ENCODE measurements at places on chromosomes 16 and 17.

- no peak for DNase-seq
- no peaks in the 10 kb centered on the region for H3K4me1 ChIP-seq
- H3K4me3 ChIP-seq: no peak overlapping the region
- H3K27ac ChIP-seq: no peak overlapping the region
- H3K27me3 ChIP-seq: no peaks in the 10 kb centered on the region
- no peaks in the 10 kb centered on the region for H3K36me3 ChIP-seq
Measured at GRCh38 chr16:49910541-49911071, 54.7 kb upstream of the ZNF423 start.

GRCh38 chr17:40086150-40087044 lies 14.0 kb downstream of the NR1D1 start:
- H3K4me3 ChIP-seq: no peak overlapping the region
- peaks cover 53% of the 10 kb centered on the region for H3K36me3 ChIP-seq
- H3K27me3 ChIP-seq: no peaks in the 10 kb centered on the region
- no peak for DNase-seq
- H3K4me1 ChIP-seq: no peaks in the 10 kb centered on the region

GRCh38 chr16:85168732-85169256 lies 56.5 kb upstream of the CIBAR2 start:
- no peaks in the 10 kb centered on the region for H3K36me3 ChIP-seq
- DNase-seq: no peak
- peaks cover 2% of the 10 kb centered on the region for H3K4me1 ChIP-seq
- H3K27ac ChIP-seq: no peak overlapping the region
- H3K4me3 ChIP-seq: no peak overlapping the region
- H3K27me3 ChIP-seq: peaks cover 82% of the 10 kb centered on the region

DNA sequence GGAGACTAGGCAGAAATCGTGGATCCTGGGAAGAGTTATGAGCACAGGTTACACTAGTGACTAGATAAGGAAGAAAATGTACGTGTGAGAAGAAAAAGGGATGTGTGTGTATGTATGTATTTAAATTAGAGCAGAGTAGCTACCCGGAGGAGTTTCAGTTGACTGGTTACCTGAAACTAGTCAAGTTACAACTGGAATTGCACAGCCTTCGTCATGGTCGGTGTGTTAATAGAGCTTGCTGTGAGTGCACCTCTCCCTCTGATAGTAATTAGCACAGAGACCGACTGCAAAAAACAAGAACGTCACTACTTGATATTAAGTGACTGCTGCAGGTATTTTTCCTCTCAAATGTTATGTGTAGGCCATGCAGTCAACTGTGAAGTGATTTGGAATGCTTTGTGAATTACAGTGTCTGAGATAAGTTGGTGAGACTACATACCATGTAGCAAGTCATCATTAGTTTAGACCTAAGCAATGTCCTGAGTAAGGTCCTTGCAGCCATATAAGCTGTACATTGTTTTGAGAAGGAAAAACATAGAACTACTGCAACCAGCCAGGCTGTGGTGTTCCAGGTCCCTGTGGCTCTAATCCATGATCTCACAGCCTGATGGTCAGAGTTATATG lies 95.7 kb downstream of the WNT3 start:
- no peak for DNase-seq
- no peaks in the 10 kb centered on the region for H3K27me3 ChIP-seq
- H3K4me1 ChIP-seq: no peaks in the 10 kb centered on the region
- peaks cover 13% of the 10 kb centered on the region for H3K36me3 ChIP-seq
- H3K27ac ChIP-seq: no peak overlapping the region

DNA sequence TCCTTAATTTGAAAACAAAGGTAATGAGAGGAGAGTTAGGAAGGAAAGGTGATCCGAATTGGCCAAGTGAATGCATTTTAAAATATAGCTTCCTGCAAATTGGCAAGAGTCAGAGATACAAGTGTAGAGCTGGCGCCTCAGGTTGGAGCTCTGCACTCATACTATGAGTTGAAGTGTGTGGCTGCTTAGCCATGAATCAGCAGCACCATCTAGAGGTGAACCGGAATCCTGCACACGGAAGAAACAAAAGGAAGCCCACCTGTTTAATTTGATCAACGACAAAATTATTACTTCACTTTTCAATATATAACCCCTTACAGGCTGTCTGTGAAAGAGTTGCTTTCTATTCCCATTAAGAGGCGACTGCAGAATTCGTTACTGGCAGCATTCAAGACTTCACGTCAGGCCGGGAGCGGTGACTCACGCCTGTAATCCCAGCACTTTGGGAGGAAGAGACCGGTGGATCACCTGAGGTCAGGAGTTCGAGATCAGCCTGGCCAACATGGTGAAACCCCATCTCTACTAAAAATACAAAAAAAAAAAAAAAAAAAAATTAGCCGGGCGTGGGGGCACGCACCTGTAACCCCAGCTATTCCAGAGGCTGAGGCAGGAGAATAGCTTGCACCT lies 1253.7 kb upstream of the CDH8 start:
- H3K4me1 ChIP-seq: no peaks in the 10 kb centered on the region
- no peak overlapping the region for H3K4me3 ChIP-seq
- H3K27me3 ChIP-seq: no peaks in the 10 kb centered on the region
- H3K27ac ChIP-seq: no peak overlapping the region

GRCh38 chr17:81482673-81483072 lies 29.9 kb downstream of the ACTG1 start:
- no peak for DNase-seq
- H3K27me3 ChIP-seq: peaks cover 42% of the 10 kb centered on the region
- H3K4me3 ChIP-seq: no peak overlapping the region
- H3K36me3 ChIP-seq: no peaks in the 10 kb centered on the region
- peak overlapping the region; percentile 71 for H3K27ac ChIP-seq
- H3K4me1 ChIP-seq: peaks cover 37% of the 10 kb centered on the region

DNA sequence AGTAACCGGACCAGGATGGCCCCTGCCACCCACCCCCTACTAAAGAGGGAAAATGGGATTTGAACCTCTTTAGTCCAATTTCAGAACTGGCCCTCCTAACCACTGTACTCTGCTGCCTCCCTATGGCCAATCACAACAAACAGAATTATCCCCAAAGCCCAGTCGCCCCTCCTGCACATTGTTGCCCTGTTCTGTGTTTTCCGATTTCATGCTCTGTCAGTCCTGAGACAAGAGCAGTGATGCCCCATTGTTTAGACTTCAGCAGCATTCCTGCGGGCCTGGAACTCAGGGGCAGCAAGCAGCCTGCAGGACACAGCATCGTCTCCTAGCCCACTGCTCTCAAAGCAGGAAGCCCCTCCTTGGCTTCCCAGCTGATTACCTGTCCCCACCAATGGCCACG lies 20.5 kb upstream of the KLHL11 start:
- H3K4me3 ChIP-seq: no peak overlapping the region
- H3K27me3 ChIP-seq: no peaks in the 10 kb centered on the region
- no peak overlapping the region for H3K27ac ChIP-seq
- no peak for DNase-seq
- H3K4me1 ChIP-seq: no peaks in the 10 kb centered on the region
- H3K36me3 ChIP-seq: peaks cover 86% of the 10 kb centered on the region

DNA sequence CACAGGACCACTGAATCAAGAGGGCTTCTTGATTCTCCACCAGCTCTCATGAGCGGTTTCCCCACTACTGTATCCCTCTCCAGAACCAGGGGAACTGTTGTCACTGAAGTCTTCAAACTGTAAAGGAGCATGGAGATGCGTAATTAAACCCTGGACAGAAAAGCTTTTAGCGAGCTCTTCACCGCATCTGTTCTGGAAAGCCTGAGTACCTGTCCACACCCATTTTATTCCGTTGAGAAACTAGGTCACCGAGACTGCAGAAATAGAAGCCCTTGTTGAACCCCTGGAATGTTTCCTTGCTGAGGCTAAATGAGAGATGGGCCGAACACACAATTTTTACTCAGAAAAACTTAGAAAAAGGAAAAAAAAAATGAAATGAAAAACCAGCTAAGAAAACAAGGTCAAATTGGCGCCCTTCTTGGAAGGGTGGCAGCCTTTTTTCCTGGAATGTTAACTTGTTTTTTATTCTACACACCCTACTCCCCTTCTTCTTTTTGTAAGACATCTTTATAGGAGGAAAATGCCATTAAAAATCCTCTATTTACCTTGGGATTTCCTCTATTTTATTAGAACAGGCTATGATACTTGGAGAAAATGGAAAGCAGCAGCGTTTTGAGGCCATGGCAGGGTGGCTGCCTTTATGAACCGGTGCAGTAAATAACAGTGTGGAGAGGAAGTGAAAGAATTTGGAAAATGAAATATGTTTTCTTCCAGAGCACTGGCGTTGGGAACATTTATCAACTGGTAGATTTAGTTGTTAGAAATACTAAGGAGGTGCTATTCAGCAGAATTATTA lies 52.6 kb upstream of the CRISPLD2 start:
- H3K27ac ChIP-seq: no peak overlapping the region
- H3K27me3 ChIP-seq: no peaks in the 10 kb centered on the region
- H3K4me1 ChIP-seq: no peaks in the 10 kb centered on the region
- H3K36me3 ChIP-seq: peaks cover 50% of the 10 kb centered on the region
- DNase-seq: no peak
- no peak overlapping the region for H3K4me3 ChIP-seq

DNA sequence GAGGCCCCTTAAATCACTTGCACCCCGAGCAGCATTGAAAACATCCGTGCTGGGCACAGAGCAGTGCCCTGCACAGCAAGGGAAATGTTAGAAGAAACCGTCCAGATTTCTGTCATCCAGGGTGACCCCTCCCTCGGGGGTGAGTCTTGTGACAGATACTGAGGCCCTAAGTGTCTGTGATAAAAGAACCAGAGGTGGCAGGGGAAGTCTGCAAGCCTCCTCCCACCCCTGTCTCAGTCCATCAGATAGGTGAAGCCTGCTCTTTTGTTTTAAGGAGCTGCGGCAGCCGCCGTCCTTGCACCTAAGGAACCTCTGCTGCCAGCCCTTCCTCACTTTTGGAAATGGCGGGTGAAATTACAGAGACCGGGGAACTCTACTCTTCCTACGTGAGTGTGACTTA lies 845 bp upstream of the NAT9 start:
- H3K27me3 ChIP-seq: no peaks in the 10 kb centered on the region
- H3K36me3 ChIP-seq: peaks cover 17% of the 10 kb centered on the region
- DNase-seq: no peak
- H3K4me3 ChIP-seq: peak overlapping the region; percentile 68
- H3K27ac ChIP-seq: no peak overlapping the region
- H3K4me1 ChIP-seq: peaks cover 44% of the 10 kb centered on the region

DNA sequence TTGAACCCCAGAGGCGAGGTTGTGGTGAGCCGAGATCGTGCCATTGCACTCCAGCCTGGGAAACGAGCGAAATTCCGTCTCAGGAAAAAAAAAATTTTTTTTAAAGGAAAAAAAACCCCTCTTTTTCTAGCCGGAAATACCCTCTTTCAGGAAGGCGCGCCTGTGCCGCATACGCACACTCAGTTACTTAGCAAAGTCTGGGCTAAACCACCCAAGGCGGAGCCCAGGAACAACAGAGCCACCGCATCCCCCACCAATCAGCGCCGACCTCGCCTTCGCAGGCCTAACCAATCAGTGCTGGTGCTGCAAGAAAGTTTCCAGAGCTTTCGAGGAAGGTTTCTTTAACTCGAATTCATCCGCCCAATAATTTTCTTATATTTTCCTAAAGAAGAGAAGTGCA lies 510.4 kb downstream of the KCNJ18 start:
- no peak overlapping the region for H3K4me3 ChIP-seq
- H3K4me1 ChIP-seq: no peaks in the 10 kb centered on the region

DNA sequence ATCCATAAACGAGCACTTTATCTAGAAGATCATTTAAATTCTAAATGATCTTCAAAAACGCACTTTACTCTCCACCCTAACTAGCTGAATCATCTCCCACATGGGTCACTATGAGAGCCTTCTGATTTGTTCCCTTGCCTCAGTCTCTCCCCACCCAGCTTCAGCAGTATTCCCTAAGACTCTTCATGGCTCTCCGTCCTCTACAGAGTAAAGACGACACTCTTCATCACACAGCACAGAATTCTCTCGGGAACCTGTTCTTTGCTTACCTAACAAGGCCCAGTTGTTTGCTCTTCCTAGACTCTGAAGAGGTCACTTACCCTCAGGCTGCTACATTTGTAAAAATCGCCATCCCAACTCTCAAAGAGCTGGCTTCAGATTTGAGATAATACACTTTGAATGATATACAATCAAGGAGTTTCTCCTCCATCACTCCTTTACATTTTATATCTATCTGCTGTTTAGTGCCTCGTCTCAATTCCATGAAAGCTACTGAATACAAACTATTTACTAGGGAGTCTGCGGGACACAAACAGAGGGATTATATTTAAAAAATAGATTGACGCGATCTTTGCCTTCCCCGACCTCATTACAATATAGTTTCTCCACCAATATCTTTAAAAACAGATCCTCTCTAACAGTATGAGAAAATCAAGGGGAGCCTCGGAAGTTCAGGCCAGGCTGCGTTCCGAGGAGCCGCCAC lies 511 bp upstream of the LIG3 start:
- peak overlapping the region; percentile 84 for H3K27ac ChIP-seq
- peak overlapping the region; percentile 96 for H3K4me3 ChIP-seq
- peaks cover 14% of the 10 kb centered on the region for H3K4me1 ChIP-seq
- H3K36me3 ChIP-seq: peaks cover 6% of the 10 kb centered on the region
- DNase-seq: no peak
- no peaks in the 10 kb centered on the region for H3K27me3 ChIP-seq

DNA sequence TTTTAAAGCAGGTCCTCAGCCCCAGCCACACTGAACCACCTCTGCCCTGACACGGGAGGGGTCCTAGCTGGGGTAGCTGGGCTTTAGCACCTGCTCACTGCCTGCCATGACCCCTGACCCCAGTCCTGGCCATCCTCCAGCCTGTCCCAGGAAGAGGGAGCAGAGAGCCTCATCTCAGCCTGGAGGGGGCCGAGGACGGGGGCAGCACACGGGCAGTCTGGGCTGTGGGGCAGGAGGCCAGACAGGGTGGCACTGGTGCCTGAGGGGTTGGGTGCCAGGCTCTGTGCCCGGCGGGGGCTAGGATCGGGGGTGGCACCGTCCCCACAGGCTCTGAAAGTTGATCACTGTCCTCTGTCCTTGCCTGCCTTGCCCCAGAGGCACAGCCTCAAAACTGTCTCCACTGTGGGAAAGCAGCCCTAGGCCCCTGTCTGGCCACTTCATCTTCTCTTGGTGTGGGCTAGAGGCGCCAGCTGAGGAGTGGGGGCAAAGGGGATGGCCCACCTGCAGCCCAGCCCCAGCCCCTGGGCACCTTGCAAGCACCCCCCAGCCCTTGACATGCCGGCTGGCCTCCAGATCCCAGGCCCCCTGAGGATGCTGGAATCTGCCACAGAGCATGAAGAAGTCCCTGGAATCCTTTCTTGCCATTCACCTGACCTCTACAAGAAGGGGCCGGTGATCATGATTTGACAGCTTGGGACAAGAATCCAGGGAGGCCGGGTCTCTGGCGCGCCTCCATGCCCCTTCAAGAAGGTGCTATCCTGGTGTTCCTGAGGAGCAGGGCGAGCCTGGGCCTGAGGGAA lies 15.7 kb downstream of the ENDOV start:
- no peak overlapping the region for H3K27ac ChIP-seq
- H3K4me1 ChIP-seq: peaks cover 5% of the 10 kb centered on the region
- no peak overlapping the region for H3K4me3 ChIP-seq
- no peaks in the 10 kb centered on the region for H3K36me3 ChIP-seq
- no peaks in the 10 kb centered on the region for H3K27me3 ChIP-seq
- DNase-seq: no peak

GRCh38 chr17:74227271-74228080 lies 14.1 kb downstream of the TTYH2 start:
- no peaks in the 10 kb centered on the region for H3K4me1 ChIP-seq
- H3K4me3 ChIP-seq: no peak overlapping the region
- DNase-seq: no peak
- H3K27me3 ChIP-seq: no peaks in the 10 kb centered on the region
- H3K27ac ChIP-seq: no peak overlapping the region
- H3K36me3 ChIP-seq: no peaks in the 10 kb centered on the region

All from thymus (tissue), 14 donors.